ENCODE measurements at places on chromosomes 7 and 10. TPM values are rescaled to one million over a fixed set of nuclear protein-coding genes. Genes with fewer than 3 reads are reported as not detected.
A peak's percentile ranks its signal among the peaks of the same experiment; 100 is the strongest.

GRCh38 chr10:75663947-75664664, 232.7 kb downstream of the LRMDA start:
- no peak for DNase-seq

DNA sequence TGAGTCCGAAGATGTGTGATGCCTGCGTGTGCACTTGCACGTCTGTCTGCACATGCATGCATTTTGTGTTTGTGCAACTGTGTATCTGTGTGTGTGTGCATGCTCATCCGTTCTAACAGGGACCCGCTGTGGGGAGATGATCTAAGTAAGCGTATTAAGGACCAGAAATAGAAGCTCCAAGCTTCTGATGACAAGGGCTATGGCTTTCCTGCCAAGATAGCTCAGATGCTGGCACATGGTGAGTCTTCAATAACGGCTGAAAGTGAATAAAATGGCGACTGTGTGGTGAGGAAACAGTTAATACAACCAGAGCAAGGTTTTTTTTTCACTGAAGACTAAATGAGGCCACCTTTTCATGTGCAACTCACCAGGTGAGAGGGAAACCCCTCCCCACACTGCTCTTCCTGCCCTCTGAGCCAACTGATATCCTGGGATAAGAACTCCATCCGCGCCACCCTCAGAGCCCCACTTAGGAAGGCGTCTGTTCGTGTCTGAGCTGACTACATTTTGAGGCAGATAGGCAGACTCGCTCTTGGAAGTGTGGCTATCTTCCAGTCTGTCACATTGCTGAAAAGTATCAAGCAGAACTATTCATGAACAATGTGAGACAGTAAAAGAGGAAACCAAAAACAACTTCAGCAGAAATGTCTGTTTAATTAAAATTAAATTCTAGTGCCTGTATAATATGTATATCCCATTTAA, 47.4 kb upstream of the TCERG1L start:
- DNase-seq = no peak

DNA sequence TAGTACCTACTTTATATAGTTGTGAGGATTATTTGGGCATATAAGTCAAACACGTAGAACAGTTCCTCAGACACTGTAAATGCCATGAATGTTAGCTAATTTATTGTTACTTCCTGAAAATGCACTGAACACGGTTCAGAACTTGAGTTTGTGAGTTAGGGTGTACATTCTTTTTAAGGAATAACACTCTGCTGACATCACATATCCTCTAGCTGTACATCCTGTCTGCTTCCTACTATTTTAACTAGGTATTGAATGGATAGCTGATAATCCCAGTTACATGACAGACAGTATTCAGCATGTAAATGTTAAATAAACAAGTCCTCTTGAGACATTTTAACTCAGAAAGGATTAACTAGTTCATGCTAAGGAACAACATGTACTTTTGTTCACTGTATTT, 16.0 kb downstream of the SAMD8 start:
- no peak for DNase-seq

DNA sequence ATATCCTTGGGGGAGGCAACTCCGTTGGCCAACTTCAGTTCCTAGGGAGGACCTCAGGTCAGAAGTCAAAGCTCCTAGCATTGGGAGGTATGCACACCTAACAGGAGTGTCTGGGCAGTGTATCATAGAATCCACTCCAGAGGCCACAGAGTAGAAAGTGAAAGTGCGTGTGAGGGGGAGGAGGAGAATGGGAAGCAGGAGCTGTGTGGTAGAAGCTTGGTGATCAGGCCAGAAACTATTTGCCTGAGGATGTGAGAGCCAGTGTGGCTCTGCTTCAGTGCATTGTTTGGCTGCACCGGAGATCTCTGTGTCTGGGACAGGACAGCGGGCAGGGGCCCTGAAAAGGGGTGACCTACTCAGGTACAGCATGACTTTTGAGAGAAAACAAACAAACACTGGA, 557.4 kb upstream of the VSTM2A start:
- DNase-seq = no peak

DNA sequence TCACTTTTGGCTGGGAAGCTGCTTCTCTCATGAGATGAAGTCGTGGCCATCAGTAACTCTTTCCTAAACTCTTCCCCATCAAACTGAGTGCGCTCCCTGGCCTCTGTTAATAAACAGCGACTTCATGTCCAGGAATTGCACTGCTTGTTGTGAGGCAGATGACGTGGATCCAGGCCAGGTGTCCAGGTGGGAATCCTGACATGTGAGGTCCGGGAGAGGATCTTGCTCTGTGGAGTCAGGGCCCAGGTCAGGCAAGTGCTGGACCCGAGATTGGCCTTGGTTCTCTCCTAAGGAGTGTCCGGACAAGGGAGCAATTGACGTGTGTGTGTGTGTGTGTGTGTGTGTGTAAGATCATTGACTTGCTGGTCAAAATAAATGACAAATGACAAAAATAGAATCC, 362.7 kb downstream of the GLRX3 start:
- no peak for DNase-seq

DNA sequence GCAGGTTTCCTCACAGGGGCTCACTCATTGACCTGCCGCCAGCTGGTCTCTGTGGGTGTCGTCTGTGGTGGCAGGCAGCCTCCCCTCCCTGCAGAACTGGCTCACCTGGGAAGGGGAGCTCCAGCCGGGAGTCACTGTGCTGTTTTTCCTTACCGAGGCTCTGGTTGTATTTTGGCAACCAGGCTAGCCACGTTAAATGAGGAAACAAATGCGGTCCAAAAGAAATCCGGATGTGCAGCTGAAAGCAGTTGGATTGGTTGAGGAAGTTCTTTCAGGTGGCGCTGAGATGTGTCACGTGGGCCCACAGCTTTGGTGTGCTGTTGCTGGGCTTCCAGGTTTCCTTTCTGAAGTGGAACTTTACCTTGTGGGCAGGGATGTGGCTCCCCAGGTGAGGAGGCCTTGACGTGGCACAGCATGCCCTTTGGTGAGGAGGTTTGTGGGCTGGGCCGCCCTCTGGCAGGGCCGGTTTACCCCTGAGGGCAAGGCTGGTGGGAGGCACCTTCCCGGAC, 14.2 kb downstream of the MTURN start:
- peak; percentile 70 for DNase-seq

GRCh38 chr10:50293513-50294313, 42.4 kb upstream of the ASAH2 start:
- DNase-seq = no peak

DNA sequence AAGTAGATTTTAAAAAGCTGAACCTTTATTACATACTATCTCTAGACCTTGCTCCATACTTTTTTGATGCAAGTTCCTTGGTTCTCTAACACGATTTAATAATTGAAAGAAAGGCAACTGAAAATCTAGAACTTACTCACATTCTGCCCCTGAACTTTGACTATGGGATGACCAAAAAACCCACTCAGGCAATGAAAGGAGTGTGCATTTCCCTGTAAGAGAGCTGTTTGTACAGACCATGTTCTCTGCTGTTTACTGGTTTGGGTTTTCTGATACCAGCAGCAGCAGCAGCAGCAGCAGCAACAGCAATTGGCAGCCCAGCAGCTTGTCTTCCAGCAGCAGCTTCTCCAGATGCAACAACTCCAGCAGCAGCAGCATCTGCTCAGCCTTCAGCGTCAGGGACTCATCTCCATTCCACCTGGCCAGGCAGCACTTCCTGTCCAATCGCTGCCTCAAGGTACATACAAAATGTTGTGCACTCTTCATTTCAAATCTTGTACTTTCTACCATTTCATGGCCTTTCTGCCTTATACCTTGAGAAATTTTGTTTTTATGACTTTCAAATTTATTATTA, 216.7 kb downstream of the FOXP2 start:
- no peak for DNase-seq

DNA sequence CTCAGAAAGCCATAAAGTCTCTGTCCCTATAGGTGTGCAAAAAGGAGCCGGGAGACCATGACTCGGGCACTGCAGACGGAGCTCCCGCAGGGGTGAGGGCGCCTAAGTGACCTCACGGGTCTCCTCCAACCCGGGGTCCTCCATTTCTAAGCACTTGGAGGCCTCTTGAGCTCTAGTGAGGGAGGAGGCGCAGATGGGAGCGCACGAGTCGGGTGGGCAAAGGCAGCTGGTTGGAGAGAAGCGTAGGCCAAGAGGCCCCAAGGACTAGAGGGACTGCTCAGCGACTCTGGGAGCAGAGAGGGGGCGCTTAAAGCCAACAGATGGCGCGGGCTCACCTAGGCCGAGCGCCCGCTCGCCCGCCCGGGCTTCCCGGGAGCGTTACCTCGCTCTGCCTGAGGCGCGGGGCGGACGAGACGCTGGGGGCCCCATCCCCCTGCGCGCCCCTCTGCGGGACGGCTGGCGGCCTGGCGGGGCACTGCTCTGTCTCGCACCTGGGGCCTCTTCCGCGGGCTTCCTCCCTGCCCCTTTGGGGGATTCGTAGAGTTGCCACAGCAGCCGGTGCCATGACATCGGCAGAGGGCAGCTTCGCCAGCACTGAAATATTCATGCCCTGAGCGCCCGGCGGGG, 523 bp upstream of the CDH23 start:
- no peak for DNase-seq

DNA sequence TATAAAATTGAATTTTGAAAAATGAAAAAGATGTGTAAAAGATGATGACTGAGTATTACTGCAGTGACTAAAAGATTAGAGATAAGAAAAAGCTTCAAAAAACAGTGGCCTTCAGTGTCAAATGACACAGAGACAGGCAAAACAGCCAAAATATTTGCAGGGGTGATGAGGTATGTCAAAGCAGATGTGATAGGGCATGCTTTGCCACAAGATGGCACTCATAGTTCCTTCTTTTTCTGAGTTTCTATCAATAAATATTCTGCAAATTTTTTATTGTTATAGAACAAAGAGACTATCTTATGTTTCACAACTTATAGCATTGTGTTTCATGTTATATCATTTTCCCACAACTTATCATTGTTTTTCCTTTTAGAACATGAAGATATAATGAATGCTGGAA, 344.1 kb upstream of the HPS1 start:
- no peak for DNase-seq

DNA sequence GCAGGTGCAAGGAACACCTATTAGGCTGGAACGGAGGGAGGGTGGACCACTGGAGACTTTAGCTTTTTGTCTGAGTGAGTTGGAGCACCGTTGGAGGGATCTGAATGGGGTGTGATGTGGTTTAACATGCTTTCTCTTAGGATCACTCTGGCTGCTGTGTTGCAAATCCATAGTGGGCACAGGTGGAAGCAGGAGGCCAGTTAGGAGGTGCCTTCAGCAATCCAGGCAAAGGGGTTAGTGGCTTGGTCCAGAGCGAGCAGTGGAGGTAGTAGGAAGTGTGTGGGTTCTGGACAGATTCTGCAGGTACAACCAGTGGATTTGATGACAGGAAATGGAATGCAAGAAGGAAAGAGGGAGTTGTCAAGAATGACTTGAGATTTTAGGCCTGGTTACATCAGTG, 95.0 kb downstream of the MMRN2 start:
- DNase-seq = no peak

GRCh38 chr10:97876402-97876801, 26.8 kb downstream of the GOLGA7B start:
- DNase-seq = no peak

DNA sequence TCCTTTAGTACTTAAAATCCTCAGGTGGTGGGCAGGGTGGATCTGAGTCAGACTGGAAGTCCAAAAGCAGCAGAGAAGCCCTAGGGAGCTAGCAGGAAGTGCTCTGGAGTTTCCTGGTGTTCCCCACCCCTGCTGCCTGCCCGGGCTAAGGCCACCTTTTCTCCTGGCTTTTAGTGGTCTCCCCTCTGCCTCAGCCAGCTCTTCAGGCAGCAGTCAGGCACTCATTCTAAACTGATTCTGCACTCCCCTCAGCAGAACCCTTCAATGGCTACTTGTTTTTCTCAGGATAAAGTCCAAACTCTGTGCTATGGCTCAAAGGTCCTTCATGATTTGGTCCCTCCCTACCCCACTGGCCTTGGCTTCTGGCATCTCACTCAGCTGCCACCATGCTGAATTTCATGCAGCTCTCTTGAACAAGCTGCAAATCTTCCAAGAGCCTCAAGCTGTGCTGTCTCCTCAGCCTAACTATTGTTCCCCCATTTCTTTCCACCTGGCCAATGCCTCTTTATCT, 28.9 kb upstream of the DNMBP start:
- DNase-seq = no peak

DNA sequence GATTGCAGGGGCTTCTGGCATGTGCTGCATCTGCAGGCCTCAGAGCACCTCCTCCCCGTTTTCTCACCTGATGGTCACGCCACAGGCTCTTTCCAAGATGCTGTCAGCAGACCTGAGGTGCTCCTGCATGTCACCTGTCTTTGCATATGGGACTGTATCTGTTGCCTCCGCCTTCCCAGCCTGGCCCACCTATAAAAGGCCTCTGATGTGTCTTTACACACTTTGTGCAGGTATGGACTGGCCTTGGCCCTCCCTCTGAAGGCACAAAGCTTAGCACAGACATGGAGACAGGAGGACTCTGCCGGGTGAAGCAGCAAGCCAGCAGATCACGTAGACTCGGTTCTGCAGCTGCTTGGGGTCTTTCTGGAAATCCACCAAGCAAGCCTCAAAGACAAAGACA, 220.9 kb upstream of the PPP2R2D start:
- no peak for DNase-seq

DNA sequence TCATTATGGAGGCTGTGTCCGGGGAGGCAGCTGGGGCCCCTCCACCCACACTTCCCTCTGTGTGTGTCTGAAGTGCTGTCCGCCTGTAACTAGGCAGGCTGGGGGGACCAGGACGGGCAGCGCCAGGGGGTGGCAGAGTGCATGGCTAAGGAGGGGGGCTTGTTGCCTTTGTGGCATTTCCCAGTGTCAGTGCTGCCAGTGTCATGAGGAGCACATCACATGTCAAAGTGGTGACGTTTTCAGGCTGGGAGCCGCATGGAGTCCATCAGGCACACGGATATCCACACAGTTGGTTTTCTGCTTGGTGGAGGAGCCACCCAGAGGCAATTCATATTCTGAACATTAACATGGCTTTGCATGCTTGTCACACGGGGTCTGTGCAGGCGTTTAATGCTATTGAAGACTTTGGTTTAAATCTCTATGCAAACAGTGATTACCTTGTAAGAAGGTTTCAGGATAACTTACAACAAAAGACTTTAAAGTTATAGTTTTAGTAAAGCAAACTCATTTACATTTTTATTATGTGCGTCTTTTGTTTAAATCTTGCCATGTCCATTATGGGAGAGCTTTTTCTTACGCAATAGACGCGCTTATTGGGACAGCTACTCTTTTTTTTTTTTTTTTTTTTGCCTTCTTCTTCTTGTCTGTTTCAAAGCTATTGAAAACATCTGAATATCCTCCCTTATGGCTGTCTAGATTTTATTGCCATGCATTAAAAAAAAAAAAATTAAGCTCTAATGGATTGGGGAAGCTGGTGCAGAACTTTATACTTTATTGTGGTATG, 52.9 kb downstream of the C10orf67 start:
- no peak for DNase-seq

GRCh38 chr10:29691564-29692072, 56.8 kb upstream of the SVIL start:
- no peak for DNase-seq

Gene SFRP5
- 14.4 TPM for total RNA-seq

Gene ZNF273
- total RNA-seq = 9.5 TPM

Gene TRIM50
- total RNA-seq = 0.25 TPM

Gene BLNK
- 5.2 TPM for total RNA-seq

Gene PIK3CG
- total RNA-seq = 34.4 TPM

Gene C10orf53
- not detected for total RNA-seq

Gene RSBN1L
- total RNA-seq = 44.2 TPM

Data from naive thymus-derived CD8-positive, alpha-beta T cell (primary cell).